Breast epithelium (tissue), 4 donors: ENCODE measurements at places on chromosomes 2 and 18.

- DNase-seq = no peak
Measured at GRCh38 chr2:17543131-17543660, 2.7 kb downstream of the VSNL1 start.

DNA sequence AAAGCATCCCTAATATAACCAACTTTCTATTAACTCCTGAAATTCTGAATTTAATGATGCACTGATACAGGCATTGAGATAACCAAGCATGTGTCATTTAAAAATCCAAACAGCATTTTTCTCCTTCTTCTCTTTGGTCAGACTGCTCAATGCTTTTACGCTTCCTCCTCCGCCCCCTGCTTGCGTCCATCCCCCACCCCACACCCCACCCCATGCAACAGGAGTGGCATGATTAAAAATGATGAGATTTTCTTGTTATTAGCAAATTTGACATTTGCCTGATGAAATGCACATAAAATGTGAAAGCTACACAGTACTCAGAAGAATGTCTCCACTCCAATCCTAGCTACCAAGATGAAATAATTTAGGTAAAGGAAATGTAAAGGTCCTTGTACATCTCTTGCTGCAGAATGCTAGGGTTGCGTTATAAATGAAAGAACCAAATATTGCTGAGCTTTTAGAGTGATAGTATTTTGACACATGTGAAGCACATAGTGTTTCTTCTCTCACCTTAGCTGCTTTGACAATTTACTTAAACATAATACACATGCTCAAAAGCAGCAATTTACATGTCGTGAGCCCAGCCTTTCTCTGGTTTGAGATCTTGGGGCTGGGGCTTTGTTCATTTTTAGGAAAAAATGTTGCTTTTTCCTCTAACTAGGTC lies 263.8 kb downstream of the MEIS1 start:
- DNase-seq = no peak

- no peak for DNase-seq
Measured at GRCh38 chr2:44055229-44055628, 59.4 kb upstream of the LRPPRC start.

DNA sequence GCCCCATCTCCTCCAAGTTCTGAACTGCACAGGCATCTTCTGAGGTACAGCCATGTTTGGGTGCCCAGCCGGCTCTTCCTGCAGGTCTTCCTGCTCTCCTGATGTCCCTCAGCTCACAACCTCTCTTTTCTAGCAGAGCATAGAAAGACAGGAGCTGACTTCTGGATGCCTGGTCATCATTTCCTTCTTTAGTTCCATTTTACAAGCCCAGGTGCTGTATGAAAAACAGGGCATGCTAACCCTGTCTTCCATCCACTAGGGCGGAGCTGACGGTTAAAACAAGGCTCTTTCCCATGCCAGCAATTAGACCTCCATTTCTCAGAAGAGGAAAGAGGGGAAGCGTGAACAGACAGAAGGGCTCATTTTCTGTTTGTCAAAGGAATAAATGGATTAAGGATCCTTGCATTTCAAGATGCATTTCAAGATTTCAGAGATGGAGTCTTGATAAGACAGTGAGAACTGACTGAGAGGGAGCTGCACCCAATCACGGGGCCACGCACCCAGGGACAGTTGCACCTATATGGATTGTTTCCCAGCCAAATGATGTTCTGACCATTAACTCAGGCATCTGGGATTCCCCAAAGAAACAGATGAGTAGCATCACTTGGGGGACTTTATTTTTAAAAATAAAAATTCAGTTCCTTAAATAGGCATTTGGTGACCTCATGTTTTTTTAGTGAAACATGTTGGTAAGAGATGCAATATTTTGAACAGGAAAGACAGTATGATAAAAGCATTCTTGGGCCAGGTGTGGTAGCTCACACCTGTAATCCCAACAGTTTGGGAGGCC lies 45.8 kb upstream of the EML6 start:
- no peak for DNase-seq

DNA sequence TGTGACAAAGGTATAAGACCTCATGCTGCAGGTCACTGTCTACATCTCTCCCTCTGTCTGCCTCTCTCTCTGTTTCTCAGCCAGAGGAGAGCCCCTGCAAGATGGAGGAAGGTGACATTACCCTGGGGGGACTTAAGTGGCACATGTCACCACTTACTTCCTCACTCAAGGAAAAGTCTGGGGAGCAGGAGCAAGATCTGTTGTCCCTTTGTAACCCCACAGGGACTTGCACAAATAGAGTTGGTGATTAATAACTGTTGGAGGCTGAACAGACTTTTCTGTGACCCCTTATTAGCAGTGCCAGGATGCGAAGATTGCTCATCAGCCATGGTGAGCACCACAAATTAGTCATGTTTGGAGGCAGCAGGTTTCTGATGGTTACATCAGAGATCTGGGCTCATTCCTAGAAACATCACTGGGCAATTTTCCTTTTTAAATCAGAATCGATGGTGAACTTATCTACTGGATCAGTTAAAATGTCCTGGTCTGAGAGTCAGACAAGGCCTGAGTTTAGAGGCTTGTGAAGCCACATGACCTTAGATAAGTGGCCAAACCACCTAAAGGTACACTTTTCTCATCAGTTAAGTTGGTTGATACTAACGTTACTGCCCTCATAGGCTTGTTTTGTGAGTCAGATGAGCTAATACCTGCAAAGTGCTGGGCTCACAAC lies 81.2 kb upstream of the LTBP1 start:
- DNase-seq = no peak

GRCh38 chr2:50392185-50392584 lies 639.7 kb downstream of the NRXN1 start:
- DNase-seq = no peak

DNA sequence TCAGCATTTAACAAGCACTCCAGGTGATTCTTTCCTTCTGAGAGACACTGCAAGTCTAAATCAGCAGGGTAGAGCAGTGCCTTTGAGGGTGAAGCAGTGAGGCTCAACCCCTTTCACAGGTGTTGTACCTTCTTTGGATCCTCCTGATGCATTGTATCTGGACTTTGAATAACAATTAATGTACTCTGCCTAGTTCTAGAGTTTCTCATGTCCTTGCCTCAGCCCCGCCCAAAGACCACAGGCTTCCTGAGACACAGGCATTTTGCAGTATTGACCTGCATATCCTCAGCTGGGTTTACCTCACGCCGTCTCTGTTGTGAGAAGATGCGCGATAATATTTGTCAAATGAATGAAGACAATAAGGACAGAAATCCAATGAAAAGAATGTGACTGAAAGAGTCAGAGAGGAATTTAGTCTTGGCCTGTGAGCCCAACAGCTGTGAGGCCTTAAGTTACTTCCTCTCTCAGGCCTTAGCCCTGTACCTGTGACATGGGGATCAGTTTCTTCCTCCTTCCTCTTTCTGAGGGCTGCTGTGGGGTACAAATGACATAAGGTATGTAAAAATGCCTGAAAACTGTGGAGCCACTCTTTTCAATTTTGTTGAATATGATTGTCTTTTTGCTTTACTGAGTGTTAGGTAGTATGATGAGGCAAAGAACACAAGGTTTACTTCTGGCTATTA lies 43.7 kb downstream of the WIPF1 start:
- DNase-seq = no peak

- DNase-seq = no peak
Measured at GRCh38 chr2:137039482-137040152, 274.3 kb downstream of the THSD7B start.

DNA sequence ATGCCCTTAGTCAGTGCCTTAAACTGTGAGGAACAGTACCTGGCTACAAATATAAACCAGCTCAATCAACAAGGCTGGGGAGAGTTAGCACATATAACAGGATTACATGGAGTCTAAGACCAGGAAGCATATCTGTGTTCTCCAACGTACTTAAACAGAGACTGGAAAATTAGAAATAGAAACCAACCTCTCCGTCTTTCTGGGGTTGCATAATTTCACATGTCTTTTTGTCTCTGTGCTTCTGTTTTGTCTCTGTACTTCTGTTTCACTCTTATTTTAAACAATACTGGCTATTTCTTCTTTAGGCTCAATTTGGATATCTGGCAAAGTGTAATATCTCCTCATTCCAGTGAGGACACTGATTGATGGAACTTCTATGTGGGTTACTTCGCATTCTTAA lies 749.0 kb upstream of the ZEB2 start:
- no peak for DNase-seq

DNA sequence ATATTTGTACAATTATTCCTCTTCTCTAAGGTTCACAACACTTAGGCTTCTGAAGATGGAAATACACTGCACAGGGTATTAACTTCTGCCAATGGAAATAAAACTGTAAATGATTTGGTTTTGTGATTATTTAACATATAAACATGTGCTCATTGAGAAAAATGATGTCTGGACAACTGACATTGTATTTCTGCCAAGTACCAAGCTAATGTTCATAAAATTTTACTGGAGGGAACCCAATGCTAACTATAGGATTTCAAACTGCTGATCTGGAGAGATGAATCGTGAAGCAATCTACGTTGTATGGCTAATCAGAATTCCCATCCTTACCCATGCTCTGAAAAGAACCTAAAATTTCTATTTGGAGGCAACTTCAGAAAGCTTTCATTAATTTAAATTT lies 279.7 kb downstream of the NRXN1 start:
- no peak for DNase-seq

GRCh38 chr2:40489678-40489960 lies 37.7 kb upstream of the SLC8A1 start:
- no peak for DNase-seq

- DNase-seq = no peak
Measured at GRCh38 chr2:13289310-13289709, 572.6 kb downstream of the TRIB2 start.

- no peak for DNase-seq
Measured at GRCh38 chr2:54575379-54575888, 119.3 kb downstream of the SPTBN1 start.

DNA sequence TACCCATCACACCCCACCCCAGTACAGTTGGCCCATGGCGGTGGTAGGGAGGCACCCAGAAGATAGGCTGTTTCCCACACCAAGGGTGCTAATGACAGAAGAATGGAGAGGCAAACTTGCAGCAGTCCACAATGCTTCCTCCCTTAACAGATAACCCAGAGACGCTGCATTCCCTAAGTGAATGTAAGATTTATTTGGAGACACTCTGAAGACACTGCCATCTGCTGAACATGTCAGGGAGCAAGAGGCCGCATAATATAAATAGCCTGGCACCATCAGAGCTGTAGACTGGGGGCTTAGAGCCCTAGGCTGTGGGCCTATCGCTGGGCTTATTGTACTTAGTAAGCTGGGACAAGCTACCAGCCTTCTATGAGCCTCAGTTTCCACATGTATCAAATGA lies 2.2 kb upstream of the IWS1 start:
- no peak for DNase-seq

DNA sequence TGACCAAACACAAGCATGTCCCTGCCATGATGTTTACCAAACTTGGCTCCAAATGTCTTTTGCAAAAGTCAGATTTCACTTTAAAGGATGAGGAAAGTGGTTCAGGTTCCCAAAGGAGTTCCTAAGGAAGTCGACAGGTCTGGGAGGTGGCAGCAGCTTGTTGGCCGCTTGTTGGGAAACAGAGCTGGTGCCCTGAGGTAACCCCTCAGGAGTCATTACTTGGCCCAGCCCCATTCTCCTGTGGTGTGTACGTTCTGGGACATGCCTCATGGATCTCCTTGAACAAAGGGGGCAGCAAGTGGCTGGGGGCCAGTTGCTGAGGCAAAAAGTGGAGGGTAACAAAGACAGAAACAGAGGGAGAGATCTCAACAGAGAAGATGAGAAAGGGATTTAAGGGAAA lies 10.9 kb downstream of the TMBIM1 start:
- peak; percentile 62 for DNase-seq

- no peak for DNase-seq
Measured at GRCh38 chr2:193446967-193447366, 1252.2 kb upstream of the TMEFF2 start.

DNA sequence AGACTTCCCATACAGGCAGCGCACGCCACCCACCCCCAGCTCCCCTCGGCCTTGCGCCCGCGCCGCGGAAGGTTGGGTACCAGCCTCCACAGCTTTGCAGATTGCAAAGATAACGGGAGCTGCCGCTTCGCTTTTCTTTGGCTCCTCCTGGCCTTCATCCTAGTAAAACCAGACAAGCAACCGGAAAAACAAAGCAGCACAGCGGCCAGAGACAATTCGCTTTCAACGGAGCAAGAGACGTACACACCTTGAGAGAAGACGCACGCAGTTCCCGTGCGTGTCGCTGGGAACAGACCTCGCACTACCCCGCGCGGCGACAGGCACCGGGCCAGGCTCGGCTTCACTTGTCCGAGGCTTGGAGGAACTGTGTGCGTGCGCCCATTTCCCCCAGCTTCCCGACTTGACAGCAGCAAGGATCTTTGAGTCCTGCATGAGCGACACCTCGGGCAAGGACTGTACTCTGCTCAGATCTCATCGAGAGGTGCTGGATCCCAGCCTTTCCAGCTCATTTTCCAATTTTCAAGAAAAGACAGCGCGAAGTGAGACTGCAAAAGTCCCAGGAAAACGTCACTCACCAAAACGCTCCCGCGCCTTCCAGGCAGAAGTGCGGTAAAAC lies 964 bp downstream of the ZBTB7C start:
- peak; percentile 35 for DNase-seq

GRCh38 chr18:38450876-38451275 lies 885.3 kb upstream of the CELF4 start:
- no peak for DNase-seq

DNA sequence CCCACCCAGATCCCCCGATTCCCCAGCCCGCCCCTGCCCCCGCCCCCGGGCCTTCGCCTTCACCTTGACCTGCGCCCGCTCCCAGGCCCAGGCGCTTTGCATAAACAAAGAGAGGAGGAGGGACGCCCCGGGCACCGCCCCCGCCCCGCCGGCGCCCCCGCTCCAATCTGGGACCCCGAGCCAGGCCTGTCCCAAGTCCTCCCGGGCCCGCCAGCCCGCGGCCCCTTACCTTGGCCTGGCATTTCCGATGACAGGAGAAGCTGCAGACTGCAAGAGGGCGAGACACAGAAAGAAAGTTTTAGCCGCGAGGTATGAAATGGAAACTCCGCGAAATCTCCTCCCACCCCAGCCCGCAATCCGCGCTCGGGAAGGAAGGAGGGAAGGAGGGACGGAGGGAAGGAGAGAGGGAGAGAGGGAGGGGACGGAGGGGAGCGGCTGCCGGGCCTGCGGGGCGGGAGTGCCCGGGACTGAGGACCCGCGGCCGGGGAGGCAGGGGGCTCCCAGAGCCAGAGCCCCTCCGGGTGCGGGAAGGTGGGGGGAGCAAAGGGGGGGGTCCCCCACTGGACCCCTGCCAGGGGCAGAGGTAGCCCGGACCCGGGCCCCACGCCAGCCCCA lies 24.2 kb downstream of the TNS1 start:
- no peak for DNase-seq

DNA sequence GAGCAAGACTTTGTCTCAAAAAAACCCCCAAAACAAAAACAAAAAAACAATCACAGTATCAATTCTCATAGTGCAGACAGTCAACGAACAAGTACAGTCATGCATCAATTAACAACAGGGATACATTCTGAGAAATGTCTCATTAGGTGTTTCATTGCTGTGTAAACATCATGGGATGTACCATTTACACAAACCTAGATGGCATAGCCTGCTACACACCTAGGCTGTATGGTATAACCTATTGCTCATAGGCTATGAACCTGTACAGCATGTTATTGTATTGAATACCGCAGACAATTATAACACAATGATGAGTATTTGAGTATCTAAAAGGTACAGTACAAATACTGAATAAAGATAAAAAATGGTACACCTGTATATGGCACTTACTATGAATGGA lies 67.8 kb upstream of the LMAN1 start:
- no peak for DNase-seq
